ENCODE measurements at places on chromosomes 7 and 10.
A peak's percentile ranks its signal among the peaks of the same experiment; 100 is the strongest.

GRCh38 chr10:33776419-33777070 is 442.1 kb upstream of the NRP1 start:
- DNase-seq, result no peak

- DNase-seq, result peak; percentile 7
These were observed 861 bp upstream of the USP6NL start for GRCh38 chr10:11612021-11613001.

DNA sequence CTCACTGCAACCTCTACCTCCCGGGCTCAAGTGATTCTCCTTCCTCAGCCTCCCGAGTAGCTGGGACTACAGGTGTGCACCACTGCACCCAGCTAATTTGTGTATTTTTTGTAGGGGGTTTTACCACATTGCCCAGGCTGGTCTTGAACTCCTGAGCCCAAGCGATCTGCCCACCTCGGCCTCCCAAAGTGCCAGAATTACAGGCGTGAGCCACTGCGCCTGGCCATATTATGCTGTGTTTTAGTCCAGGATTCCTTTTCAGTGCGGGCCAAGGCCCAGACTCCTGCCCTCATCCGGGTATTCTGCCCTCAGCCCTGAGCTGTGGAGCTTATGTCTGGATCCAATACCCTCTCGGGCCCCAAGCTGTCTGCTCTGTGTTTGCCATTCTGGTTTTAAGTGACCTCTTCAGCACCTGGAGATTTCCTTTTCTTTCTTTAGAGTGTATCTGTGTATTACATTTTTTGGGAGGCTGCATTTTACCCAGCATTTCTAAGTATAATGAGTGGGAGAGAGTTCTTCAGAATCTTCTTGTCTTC is 114.9 kb downstream of the BUB3 start:
- no peak for DNase-seq

DNA sequence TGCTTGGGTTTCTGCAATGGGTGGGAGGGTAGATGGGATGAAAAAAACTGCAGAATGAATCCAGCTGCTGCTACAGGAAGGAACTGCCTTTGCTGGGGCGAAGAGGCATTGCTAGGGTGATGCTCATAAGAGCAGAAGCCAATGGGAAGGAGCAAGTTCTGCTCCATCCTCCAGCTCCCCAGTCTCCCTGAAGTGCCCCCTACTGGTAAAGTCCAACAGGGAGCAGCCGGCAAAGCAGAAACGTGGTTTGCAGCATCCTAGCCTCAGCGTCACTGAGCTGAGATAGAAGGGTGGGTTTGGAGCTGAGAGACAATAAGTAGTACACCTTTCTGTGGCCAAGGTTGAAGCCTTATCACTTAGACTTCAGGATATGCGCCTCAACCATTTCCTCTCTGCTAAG is 220.5 kb downstream of the CCSER2 start:
- DNase-seq, result no peak

- no peak for DNase-seq
These were observed 14.8 kb upstream of the WAPL start for GRCh38 chr10:86536294-86536861.

All from dermis microvascular lymphatic vessel endothelial cell (primary cell).